ENCODE measurements at places on chromosomes 6 and 20. TPM values are rescaled to one million over a fixed set of nuclear protein-coding genes. Genes with fewer than 3 reads are reported as not detected.

The FABP7 gene
- total RNA-seq = not detected

The RBBP8NL gene
- 0.86 TPM for total RNA-seq

The SASH1 gene
- total RNA-seq = 8.2 TPM

The FAM217A gene
- total RNA-seq = not detected

The DSE gene
- total RNA-seq = 4.6 TPM

The PAX1 gene
- total RNA-seq = not detected

Measured in HepG2 (cell line).